Stimulated activated CD4-positive, alpha-beta T cell treated with anti-CD3 and anti-CD28 coated beads, Interleukin-15, amount 100 ng/mL, for 24 hours (primary cell): ENCODE measurements at places on chromosomes 1 and 21.

DNA sequence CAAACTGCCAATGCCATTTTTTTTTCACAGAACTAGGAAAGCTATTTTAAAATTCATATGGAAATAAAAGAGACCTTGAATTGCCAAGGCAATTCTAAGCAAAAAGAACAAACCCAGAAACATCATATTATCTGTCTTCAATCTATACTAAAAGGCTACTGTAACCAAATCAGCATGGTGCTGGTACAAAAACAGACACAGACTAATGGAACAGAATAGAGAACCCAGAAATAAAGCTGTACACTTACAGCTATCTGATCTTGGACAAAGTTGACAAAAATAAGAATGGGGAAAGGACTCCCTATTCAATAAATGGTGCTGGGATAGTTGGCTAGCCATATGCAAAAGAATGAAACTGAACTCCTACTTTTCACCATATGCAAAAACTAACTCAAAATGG lies 50.5 kb downstream of the RGS4 start:
- no peak for DNase-seq

DNA sequence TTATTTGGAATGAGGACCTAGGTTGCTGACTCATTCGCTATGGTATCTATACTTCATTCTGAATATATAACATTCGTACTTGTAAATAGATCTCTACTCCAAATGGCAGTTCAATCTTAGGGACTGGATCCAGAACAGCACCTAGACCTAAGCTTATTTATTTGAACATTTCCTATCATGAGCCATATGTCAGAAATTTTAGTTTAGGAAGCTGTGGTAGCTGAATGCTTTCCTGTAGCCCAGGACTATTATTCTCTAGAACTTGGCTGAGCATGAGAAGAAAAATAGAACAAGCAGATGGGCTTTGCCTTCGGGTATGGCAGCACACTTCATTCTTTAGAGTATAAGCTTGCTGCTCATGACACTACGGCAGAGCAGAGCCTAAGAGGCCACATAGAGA lies 1114.4 kb upstream of the B3GALT2 start:
- DNase-seq = no peak

DNA sequence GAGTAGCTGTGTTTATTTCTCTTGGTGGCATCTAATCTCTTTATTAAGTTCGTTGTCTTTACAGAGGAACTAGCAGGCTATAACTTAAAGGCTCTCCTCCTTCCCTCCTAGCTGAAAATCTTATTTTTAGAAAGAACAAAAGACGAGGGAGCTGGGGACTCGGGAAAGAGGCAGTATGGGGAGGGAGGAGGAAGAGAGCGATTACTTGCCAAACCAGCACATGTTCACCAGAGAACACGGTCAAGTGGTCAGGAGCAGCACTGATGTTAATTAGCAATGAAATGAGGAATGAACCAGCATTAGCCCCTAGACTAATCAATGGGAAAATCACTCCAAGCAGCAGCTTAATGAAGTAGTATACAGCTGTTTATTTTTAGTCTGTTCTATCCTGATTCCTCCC lies 171.3 kb upstream of the ESRRG start:
- DNase-seq = no peak

DNA sequence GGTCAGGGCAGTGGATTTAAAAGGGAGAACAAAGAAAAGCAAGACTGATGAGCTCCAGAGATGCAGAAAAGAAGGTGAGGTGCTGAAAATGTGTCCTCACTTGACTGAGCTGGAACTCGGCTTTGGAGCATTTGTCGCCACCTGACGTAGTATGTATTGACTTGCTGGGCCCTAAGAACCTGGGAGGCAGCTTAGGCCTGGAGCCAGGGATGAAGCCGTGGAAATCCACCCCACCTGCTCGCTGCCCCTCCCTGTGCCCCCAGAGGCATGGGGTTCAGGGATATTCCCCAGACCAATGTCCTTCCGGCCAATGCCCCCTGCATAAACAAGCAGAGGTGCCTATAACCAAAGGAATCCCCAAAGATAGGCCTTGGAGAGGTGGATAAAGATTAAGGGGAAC lies 14.3 kb downstream of the MRAP start:
- no peak for DNase-seq

DNA sequence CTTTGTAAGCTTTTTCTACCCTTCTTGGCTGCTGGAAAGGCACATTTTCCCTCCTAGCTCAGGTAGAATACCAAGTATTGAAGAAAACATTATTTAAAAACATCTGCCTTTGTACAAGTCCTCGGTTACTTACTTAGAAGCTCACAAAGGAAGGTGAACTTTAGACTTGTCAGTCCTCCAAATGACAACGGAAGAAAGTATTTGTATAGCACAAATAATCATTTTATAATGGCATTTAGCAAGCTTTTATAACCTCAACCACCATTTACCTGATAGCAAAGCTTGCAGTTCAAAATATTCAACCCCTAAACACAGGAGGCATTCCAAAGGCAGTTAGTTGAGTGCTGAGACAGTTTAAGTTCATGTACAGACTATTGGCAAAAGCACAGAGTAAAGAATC lies 2.5 kb upstream of the FCAMR start:
- DNase-seq = no peak

- no peak for DNase-seq
These were observed 44.6 kb downstream of the UBE2U start for GRCh38 chr1:64248065-64248464.

DNA sequence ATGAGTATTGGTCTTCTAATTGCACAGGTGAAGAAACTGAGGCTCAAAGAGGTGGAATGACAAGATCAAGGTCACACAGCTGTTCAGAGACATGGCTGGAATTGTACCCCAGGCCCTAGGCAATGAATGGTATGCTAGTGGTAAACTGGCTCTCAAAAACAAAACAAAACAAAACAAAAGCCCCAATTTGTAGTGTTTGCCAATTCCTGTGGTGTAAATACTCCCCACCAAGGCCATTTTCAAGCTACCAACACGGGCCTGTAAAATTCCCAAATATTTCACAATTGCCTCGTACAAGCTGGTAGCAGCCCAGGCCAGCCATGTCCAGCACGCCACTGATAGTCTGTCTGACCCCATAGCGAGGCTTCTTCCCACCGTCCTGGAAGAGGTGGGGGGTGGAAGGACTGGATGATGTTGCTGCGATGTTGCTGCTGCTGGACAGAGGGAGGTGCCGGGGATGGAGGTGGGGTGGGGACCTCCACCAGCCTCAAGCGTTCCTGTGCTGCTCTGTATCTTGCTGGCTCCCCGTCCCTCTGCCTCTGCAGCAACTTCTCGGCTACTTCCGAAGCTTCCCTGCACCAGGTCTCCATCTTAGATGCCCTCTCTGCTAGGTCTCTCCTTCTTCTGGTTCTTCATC lies 62.2 kb upstream of the RUNX3 start:
- no peak for DNase-seq

DNA sequence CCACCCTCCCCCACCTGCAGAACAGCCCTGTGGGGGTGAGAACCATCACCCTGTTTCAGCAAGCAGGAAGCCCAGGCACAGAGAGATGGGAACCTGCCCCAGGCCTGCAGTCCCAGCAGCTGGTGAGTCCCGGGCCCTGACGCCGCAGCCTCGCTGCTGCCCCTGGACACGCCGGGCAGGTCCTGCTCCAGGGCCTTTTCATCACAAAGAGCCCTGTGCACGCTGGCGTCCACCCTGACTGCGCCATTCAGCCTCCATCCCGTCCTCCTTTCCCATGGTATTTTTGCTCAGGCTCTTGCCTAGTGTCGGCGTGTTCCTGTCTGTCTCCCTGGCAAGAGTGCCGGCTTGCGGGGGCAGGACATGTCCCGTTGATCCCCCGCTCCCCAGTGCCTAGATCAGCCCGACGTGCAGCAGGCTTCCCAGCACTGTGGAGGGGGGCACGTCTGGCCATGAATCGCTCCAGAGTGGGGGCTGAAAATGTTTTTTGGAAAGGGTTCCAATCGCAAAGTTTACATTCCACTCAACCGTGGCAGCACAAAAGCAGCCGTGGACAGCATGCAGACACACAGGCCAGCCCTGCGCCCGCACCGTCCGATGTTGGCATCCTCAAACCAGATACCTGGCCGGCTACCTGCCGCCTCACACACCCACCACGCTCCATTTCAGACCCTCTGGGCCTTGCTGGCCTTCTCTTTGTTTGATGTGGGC lies 6.3 kb upstream of the TTC34 start:
- no peak for DNase-seq

- no peak for DNase-seq
These were observed 1624.0 kb downstream of the AMY1C start for GRCh38 chr1:105373681-105374080.

DNA sequence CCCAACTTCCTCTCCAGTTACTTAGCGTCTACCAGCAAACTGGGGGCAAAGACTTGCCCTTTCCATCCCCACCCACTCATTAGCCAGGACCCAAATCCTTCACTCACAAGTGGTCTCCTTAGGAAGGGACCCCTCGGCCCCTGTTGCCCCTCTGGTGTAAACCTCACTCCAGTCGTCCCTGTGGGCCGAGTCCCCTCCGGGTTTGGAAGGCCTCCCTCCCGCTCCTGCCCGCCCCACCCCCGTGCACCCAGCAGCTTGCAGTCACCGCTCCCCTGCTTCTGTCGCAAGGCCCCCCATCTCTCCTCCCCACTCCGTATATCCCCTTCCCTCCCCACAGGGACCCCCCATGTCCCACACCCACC lies 1.2 kb downstream of the EFHD2 start:
- peak; percentile 37 for DNase-seq

- DNase-seq = no peak
These were observed 702.2 kb upstream of the ADGRL4 start for GRCh38 chr1:79708646-79709265.

GRCh38 chr1:87053446-87053845 lies 139.0 kb downstream of the HS2ST1 start:
- no peak for DNase-seq

DNA sequence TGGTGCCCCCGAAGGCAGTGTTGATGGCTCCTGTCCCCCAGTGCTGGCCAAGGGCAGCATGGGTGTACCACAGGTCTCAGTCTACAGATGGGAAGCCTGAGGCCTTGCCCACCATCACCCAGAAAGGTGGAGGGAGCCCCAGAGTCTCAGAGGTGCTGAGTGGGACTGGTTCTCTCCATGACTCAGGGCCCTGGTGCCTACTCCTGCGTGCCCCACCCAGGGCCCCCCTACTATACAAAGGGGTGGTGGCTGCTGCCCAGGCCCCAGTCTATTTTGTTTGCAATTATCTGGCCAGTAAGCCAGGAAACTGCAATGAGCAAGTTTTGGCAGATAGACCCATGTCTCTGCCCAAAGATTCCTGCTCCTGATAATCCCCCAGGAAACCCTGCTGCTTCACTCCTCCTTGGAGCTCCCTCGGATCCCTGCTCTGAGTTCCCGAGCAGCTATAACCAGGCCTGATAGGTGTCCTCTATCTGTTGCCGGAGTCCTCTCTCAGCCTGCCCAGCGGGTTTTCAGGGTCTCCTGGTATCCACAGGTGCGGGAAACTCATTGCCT lies 41.7 kb downstream of the EDN2 start:
- DNase-seq = no peak

GRCh38 chr21:34970167-34970500 lies 79.0 kb downstream of the RUNX1 start:
- DNase-seq = no peak

- no peak for DNase-seq
These were observed 2110.6 kb downstream of the MRPL39 start for GRCh38 chr21:23496729-23497128.

DNA sequence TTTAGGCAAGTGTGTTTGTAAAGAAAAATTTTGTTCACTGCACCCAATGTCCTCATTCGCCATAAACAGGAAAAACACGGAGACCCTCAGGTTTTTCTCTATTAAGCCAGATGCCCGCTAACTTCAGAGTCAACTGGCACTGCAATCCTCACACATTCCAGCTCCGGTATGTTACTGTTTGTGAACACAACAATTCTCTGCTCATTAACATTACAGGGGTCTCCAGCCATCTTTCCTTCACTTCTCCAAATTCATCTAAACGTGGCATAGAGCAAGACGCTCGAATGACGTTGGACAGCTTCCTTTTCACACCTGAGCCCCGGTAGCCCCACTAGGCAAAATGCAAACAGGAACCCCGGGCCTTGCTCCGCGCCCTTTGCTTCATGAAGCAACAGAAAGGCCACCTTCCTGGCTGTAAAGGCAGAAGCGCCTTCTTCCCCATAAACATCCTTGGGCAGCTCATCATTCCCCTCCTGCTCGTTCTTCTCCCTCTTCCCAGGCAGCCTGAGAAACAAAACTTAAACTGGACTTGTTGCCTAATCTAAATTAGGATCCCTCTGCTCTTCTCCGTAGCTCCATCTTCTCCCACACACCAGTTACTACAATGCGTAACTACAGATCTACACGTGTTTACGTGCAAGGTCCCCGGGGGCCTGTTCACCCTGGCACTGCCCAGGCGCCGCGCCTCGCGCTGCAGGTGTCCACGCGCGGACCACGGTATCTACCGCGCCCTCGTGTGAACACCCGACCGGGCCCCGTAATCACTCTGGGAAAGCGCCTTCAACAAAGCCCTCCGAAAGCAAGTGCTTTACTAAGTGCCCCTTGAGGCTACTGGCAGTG lies 1.2 kb downstream of the LBR start:
- peak; percentile 51 for DNase-seq

GRCh38 chr21:17854745-17855144 lies 35.6 kb upstream of the C21orf91 start:
- no peak for DNase-seq

DNA sequence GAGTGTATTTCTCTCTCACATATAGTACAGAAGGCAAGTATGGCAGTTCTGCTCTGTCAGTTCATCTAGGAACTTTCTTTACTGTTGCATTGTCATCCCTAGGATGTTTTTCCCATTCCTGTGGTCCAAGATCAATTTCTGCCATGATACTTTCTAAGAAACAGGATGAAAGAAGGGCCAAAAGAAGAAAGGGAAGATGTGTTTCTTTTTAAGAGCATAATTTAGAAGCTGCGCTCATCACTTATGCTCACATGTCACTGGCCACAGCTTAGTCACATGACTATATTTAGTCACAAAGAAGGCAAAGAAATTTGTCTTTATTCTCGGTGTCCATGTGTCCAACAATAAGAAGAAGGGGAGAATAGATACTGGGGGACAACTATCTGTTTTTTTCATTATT lies 7.0 kb upstream of the MAST2 start:
- DNase-seq = no peak

DNA sequence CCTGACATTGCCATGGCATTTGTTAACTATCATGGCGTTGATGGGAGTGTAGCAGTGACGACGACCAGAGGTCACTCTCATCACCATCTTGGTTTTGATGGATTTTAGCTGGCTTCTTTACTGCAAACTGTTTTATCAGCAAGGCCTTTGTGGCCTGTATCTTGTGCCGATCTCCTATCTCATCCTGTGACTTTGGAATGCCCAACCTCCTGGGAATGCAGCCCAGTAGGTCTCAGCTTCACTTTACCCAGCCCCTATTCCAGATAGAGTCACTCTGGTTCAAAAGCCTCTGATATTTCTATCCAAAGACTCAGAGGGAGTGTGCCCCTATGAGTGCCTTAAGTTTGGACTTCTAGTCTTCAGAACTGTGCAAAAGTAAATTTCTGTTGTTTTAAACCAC lies 130.1 kb downstream of the ADAMTS1 start:
- no peak for DNase-seq

- peak; percentile 85 for DNase-seq
These were observed 29.1 kb upstream of the A3GALT2 start for GRCh38 chr1:33349778-33350610.

- DNase-seq = no peak
These were observed 142.6 kb downstream of the GRIK1 start for GRCh38 chr21:29797155-29797554.

GRCh38 chr1:113210248-113210647 lies 137.2 kb downstream of the LRIG2 start:
- no peak for DNase-seq

GRCh38 chr1:111320066-111320879 lies 29.6 kb downstream of the CHIA start:
- DNase-seq = no peak

- DNase-seq = no peak
These were observed 348.7 kb downstream of the RWDD3 start for GRCh38 chr1:95582746-95583145.
